AG20443 (cell line): ENCODE measurements at places on chromosomes 2 and 18.

- DNase-seq, result no peak
Measured at GRCh38 chr2:45765007-45765727, 113.7 kb downstream of the PRKCE start.

DNA sequence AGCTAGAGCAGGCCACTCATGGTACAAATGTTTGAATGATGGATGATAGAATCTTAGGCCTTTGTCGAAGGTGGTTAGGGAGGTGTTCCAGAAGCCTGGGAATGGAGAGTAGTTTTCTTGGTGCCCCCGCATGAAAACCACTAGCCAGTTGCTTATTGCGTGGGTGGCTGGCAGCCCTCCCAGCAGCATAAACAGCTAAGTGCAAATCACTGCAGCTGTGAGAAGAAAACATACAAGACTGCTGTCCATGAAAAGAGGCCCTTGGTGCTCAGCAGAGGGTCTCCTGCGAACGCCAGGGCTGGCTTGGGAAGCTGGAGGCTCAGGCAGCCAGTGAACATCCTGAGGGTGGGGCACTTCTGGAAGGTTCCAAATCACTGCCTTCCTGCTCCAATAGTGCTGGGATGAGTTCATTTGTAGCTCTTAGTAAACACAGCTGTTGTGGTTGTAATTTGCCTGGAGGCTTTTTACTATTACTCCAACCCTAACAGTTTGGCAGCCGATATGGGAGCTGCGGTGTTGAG is 118.8 kb downstream of the MGAT5 start:
- DNase-seq, result peak; percentile 86

DNA sequence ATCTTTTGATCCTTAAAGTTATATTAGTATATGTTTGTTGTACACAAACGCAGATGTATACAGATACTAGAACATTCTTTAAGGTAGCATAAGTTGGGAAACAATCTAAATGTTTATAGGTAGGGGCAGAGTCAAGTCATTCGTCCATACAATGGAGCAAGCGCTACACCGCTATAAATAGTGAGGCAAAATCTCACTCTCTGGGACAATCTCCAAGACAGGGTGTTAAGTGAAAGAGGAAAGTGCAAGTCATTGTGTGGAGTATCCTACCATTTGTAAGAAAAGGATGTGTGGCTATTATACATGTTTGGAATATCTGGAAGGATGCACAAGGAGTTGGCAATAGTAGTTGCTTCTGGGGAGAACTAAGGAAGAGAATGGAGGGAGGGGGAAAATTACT is 16.2 kb upstream of the FHL2 start:
- no peak for DNase-seq

- DNase-seq, result no peak
Measured at GRCh38 chr18:57035590-57035989, 111.3 kb upstream of the BOD1L2 start.

GRCh38 chr18:12884406-12885323 is 628 bp upstream of the PTPN2 start:
- peak; percentile 30 for DNase-seq

DNA sequence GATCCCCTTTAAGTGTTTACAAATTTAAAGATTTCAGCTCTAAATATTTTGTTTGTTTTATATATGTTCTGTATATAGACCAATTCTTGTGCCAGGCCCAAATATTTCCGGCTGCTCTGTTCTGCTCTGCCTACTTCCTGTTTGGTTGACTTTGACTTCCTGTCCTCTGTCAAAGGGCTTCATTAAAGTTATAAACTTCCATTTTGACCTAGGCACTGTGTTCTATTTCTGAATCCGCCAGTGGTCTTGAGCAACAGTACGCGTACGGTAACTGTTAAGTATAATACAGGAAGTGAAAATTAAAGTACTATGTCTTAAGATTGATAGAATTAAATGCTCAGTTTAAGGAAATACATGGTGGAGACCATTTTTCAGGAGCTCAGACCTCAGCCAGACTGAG is 13.5 kb upstream of the REL start:
- DNase-seq, result no peak

DNA sequence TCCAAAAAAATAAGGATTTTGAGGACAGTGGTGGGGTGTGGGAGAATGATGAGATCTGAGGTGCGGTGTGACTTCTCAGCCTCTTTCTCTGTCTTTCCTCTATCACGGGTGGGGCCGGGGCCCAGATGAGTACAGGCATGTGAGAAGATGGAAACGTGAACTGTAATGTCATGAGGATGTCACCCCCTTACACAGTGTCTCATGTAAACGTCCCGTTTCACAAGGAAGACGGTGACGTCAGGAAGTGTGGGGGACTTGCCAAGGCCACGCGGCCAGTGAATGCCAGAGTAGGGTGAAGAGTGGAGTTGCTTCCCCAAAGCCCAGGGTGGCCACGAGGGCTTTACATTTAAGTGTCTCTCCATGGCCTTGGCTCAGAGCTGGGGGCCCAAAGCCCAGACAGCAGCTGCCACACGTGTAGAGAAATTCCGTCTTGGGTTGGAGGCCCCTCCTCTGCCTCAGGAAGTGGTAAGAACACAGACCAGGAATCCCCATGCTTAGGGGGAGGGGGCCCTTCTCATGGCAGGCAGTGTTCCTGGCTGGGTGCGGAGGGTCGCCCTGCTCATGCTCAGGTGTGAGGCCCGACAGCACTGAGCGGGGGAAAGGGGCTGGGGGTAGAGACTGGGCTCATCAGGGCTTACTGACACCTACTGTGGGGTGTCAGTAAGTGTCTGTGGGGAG is 80.9 kb upstream of the SMAD7 start:
- DNase-seq, result no peak

DNA sequence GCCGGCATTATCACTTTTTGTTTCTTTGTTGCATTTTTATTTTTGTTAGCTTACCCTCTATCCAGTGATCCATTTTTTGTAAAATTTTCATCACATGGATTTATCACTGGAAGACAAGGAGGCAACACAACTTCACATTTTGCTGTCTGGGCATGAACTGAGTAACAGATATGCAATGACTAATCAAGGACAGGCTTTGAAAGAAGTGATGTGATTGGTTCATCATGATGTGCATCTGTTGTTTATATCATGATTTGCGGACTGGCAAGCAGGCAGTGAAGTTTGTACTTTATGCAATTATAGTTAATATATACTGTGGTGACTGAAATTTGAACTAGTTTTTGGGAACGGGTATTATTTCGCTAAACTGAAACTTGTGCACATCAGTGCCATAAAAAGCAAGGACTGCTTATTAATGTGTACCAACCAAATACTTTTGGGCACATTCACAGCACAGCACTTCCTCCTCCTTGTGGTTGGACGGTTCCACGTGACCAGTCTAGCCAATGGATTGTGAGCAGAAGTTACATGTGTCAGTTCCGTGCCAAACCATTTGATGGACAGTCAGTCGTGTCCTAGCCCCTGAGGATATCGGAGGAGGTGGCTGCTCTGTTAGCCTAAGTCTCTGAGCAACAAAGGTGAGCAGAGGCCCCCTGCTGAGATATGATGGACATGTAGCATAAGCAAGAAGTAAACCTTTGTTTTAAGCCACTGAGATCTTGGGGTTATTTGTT is 201.4 kb upstream of the SIX2 start:
- no peak for DNase-seq

GRCh38 chr18:59743566-59743965 is 46.3 kb upstream of the CCBE1 start:
- no peak for DNase-seq

DNA sequence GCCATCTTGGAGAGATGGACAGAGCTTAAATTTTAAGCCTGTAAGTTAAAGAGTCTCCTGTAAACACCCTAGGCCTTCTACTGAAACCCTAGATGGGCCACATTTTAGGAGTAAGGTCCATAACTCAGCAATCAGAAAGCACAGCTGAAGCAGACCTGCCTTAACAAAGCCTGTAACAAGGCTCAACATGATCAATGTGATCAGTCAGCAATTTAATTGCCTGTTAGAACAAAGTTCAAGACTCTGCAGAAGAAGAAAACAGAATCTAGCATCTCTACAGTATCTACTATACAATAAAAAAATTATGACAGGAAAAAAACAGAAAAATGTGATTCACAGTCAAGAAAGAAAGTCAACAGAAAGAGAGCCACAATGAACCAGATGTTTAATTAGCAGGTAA is 27.1 kb downstream of the SEPTIN10 start:
- no peak for DNase-seq

DNA sequence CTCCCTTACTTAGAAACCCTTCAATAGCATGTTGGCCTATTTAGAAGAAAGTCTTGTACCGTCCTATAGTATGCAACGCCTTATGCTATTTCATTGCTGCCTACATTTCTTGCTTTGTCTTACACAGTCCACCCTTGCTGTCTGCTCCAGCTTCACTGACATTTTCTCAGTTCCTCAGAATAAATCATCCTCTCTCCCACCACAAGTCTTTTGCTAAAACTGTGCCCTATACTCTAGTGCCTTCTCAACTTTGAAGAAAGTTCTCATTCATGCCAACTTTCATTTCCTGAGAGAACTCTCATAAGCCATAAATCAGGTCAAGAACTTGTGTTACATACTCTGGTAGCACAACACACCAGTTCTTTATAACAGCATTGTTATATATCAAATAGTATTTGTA is 54.3 kb upstream of the COL3A1 start:
- no peak for DNase-seq

- no peak for DNase-seq
Measured at GRCh38 chr18:46482831-46483230, 174.2 kb downstream of the LOXHD1 start.

GRCh38 chr2:213995400-213996105 is 415.3 kb upstream of the VWC2L start:
- peak; percentile 84 for DNase-seq

GRCh38 chr2:111912547-111912946 is 14.1 kb downstream of the MERTK start:
- DNase-seq, result no peak

DNA sequence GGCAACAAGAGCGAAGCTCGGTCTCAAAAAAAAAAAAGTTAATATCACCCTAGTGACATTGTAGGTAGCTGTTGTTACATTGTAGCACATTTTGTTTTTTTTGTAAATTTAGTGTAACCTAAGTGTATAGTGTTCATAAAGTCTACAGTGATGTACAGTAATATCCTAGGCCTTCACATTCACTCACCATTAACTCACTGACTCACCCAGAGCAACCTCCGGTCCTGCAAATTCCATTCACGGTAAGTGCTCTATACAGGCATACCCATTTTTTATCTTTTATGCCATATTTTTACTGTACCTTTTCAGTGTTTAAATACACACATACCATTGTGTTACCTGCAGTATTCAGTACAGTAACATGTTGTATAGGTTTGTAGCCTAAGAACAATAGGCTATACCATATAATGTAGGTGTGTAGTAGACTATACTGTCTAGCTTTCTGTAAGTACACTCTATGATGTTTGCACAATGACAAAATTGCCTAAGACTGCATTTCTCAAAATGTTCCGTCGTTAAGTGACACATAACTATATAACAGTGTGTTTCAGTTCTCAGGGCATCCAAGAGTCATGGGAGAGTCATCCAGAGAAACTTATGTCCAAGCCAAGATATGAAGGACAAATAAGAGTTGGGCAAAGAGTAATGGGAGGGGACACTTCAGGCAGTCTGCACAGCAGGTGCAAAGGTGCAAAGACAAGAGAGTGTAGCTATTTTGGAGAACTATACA is 68.4 kb downstream of the TANK start:
- DNase-seq, result no peak

GRCh38 chr2:232103140-232103737 is 141.7 kb downstream of the DIS3L2 start:
- no peak for DNase-seq
